Right lung (tissue), 10 donors: ENCODE measurements at places on chromosomes 2 and 18. TPM values are rescaled to one million over a fixed set of nuclear protein-coding genes. Genes with fewer than 3 reads are reported as not detected.

GRCh38 chr2:85589982-85590791 lies 5.4 kb upstream of the RNF181 start:
- no peak for DNase-seq

Gene FOXI3
- polyA plus RNA-seq: not detected

- DNase-seq: no peak
Observed at GRCh38 chr2:172456002-172456401, 28.6 kb downstream of the ITGA6 start.

- DNase-seq: peak; percentile 48
Observed at GRCh38 chr2:181780047-181780651, 99.8 kb upstream of the NEUROD1 start.

Gene C2orf78
- polyA plus RNA-seq: not detected

- DNase-seq: no peak
Observed at GRCh38 chr2:242058116-242058680, 188.7 kb downstream of the RTP5 start.

Gene CD8B2
- 0.06 TPM for polyA plus RNA-seq

DNA sequence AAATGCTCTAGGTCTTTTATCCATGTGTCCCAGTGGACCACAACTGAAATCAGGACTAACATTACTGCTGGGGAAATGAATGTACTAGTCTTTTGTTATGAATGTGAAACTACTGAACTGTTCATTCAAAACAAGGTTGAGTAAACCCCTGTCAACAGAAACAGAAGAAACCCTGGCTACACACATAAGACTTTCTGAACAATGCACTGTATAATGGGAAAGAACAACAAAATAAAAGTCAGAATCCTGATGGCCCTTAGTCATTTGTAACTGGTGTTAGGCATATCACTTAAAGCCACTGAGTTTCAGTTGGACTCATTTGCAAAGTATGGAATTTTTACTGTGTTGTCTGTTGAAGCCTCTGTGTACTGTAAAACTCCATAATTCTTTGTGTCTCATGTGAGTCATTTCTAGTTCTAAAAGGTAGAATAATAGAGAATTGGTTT lies 77.0 kb upstream of the UBXN4 start:
- no peak for DNase-seq

DNA sequence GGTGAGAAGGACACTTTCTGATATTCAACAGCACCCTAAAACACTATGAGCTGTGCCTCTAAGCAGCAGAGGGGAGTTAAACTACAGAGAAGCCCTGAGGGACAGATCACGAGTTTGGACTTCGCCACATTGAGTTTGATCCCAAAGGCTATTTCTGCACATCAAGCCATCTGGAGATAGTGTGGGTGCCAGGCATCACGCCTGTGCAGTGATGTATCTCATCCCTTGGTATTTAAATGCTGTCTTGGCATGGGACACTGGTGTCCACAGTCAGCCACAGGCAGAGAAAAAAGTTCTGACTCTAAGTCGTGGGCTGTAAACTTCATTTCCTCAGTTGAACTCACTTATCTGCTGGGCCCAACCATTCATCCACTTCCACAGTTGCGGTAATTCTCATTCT lies 742.3 kb upstream of the CELF4 start:
- no peak for DNase-seq

Gene FBXO48
- polyA plus RNA-seq: 1.8 TPM

GRCh38 chr2:5562426-5562825 lies 129.8 kb upstream of the SOX11 start:
- DNase-seq: no peak

GRCh38 chr2:121086450-121086849 lies 198.6 kb downstream of the TFCP2L1 start:
- DNase-seq: no peak

DNA sequence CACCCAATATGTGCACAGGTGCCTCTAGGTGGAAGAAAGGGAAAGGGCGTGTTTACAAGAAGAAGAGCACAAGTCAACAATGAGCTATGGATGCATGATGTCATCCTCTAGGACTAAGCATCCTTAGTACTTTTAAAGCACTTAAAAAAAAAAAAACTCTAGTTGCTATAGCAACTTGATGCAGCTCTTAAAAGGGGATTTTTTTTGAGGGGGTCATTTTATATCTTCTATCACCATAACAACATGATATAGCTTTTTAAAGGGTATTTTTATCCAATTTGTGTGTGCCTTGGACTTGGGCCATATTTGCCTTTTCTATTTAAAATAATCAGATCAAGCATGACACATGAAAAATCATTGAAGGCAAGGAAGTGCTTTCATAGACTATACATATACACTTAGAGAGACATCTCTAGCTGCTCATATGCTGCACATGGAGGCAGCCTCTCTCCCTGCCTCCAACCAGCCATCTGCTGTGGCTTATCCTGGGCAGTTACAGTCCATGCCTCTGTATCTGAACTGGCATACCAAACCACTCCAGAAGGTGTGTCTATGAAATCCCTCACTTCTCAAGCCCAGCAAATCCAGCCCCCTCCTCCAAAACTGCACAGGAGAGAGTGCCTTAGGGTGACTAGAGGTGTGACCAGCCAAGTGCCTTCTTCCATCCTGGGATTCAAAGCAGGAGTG lies 165.4 kb downstream of the MSH2 start:
- DNase-seq: no peak

DNA sequence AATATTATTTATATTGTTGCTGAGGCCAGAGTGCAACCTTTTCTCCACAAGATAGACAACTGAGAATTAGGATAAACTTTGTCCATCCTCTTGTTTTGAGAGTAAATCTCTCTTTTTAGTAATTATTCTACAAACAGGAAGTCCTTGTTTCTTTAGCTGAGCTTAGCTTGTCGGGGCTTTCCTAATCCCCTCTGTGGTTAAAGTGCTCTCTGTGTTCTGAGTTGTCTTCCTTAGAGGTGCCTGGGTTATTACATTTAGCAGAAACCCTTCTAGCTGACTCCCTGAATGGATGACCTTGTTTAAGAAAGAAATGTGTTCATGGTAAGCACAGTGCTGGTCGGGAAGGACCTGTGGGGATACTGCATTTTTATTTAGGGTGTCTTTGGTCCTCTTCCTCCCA lies 12.7 kb downstream of the USP39 start:
- no peak for DNase-seq

DNA sequence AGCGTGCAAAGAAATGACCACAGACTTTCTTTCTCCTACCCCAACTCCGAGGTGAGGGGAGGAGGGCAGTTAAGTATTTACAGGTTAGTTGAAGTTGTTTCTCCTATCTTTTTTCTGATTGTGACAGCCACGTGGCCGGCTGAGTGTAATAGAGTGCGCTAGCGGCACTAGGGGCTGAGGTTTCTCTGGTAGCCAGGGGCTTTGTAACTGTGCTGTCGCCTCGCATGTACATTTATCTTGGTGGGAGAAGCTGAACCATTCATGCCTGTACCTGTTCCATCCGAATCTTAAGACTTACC lies 214.1 kb upstream of the STON1 start:
- DNase-seq: no peak

- no peak for DNase-seq
Observed at GRCh38 chr2:182717416-182717815, 1.4 kb downstream of the DNAJC10 start.

- no peak for DNase-seq
Observed at GRCh38 chr2:29225814-29226213, 110.6 kb downstream of the CLIP4 start.

Gene LAMA1
- 12.0 TPM for polyA plus RNA-seq

Gene VWA3B
- 3.0 TPM for polyA plus RNA-seq

- no peak for DNase-seq
Observed at GRCh38 chr2:3147651-3148530, 229.7 kb downstream of the EIPR1 start.

DNA sequence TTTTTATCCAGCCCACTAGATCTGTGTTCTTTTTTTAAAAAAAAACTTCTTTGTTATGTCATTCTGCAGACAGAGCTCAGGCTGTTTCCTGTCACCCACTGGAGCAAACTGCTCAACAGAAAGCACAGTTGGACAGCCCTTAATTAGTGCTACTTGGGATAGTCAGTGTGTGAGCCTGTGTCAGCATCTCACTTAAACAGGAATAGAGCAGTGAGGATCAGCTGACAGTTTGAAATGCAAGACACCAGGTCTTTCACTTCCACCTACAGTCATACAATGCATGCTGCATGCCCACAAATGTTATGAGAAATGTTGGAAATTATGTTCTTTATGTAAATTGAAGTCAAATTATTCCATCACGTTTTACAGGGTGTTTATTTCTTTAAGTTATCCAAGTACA lies 174.9 kb downstream of the NR4A2 start:
- no peak for DNase-seq

Gene PTPRN
- 0.68 TPM for polyA plus RNA-seq

Gene CHMP3
- polyA plus RNA-seq: 135 TPM

DNA sequence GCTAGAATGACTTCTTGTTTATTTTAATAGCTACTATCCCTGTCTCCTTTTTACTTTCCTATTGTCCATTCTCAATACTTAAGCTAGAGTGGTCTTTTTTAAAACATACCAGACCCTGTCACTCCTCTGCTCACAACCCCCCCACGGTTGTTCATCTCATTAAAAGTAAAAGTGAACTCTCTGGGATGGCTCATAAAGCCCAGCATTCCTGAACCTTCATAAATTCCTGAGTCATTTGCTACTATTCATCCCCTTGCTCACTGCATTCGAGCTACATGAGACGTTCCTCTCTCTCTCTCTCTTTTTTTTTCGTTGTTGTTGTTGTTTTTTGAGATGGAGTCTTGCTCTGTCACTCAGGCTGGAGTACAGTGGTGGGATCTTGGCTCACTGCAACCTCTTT lies 148.7 kb upstream of the DSEL start:
- no peak for DNase-seq

Gene DNER
- 1.7 TPM for polyA plus RNA-seq

Gene OR6B2
- not detected for polyA plus RNA-seq

Gene ASB18
- 0.06 TPM for polyA plus RNA-seq

GRCh38 chr2:47595687-47596086 lies 187.3 kb upstream of the MSH6 start:
- DNase-seq: no peak

Gene ALK
- 0.16 TPM for polyA plus RNA-seq

GRCh38 chr2:64914247-64914646 lies 75.0 kb upstream of the SLC1A4 start:
- DNase-seq: no peak

Gene LRRTM4
- 1.4 TPM for polyA plus RNA-seq
